Activated naive CD4-positive, alpha-beta T cell treated with anti-CD3 and anti-CD28 coated beads, Interleukin-2, amount 50 U/mL, for 16 hours (primary cell): ENCODE measurements at places on chromosomes 2 and 18.
A peak's percentile ranks its signal among the peaks of the same experiment; 100 is the strongest.

DNA sequence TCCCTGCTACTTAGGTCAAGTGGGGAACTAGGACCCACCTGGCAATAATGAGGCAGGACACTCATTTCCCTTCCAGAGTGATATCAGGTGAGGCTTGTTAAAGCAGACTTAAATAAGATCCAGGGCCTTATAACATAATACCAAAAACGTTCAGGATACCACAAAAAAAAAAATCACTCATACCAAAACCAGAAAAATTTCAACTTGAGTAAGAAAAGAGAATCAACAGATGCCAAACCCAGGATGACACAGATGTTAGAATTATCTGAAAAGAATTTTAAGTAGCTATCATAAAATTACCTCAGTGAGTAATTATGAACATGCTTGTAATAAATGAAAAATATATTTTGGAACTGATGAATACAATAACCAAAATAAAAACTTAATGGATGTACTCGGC lies 255.6 kb upstream of the OSR1 start:
- DNase-seq = no peak

DNA sequence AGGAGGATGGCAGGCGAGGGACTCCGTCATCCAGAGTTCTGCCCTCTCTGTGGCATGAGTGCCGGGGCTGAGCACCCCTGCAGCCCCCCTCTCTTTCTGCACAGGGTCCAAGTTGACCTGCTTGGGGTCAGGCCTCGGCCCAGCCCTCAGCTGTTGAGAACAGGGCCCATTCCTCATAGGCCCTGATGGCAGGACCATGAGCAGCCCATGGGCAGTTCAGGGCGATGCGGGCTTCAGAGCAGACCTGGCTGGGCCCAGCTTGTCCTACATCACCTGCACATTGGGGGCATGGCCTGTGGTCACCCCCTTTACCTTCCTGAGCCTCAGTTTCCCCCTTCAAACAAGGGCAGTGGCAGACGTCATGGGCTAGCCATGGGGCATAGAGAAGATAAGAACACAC lies 238.1 kb downstream of the SEPTIN10 start:
- no peak for DNase-seq

- DNase-seq = no peak
These were observed 630.5 kb upstream of the FANCL start for GRCh38 chr2:58871469-58872142.

- peak; percentile 16 for DNase-seq
These were observed 16.1 kb upstream of the VPS54 start for GRCh38 chr2:64035072-64035942.

DNA sequence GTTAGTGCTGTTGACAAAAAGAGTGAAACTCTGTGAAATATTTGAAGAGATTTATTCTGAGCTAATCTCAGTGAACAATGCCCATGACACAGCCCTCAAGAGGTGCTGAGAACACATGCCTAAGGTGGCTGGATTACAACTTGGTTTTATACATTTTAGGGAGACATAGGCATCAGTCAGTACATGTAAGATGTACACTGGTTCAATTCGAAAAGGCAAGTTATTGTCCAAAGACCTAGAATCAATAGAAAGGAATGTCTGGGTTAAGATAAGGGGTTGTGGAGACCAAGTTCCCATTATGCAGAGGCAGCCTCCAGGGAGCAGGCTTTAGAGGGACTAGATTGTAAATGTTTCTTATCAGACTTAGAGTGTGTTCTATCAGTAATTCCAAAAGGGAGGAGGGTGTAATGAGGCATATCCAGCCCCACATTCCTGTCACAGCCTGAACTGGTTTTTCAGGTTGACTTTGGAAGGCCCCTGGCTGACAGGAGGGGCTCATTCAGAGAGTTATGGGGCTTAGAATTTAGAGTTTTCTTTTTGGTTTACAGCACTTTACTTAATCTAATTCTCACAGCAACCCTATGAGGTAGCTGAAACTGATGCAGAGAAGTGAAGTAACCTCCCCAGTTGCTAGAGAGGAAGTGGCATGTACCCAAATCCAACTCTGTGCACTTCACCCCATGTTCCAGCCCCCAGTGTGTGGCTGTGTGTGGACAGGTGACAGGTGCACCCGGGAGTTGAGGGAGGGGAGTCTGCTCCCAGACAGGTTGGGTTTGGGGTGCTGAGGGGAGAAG lies 28.3 kb upstream of the ASAP2 start:
- DNase-seq = no peak
